ENCODE measurements at places on chromosomes 2 and 18.
A peak's percentile ranks its signal among the peaks of the same experiment; 100 is the strongest.

- DNase-seq, result no peak
Measured at GRCh38 chr18:56469582-56469981, 168.8 kb downstream of the TXNL1 start.

DNA sequence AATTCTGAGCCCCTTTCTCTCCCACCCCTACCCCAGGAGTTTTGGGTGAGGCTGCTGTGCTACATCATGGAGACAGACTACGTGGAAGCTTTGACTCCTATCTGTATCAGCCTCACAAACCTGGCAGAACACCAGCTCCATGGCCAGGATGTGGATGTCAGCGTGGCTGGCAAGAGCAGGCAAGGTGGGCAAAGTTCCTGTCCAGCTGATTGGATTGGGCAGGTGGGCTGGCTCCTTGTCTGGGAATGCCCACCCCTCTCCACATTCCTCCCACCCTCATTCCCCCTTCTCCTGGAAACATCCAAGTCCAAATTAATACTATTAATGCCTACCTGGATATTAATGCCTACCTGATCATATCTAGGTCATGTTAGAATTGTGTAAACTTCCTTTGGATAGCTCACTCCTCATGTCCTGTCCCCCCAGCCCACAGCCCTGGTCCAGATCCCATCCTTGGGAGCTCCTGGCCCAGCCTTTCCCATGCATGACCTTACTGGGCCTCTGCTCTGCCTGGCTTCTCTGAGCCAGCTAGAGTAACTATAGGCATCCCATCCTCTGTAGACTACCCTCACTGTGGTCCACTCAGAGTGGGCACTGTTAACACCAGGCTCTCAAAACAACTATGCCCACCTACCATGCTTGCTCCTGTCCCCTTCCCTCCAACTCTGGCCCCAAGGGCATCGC is 24.1 kb downstream of the MROH2A start:
- DNase-seq, result no peak

GRCh38 chr2:43210467-43211303 is 15.7 kb downstream of the ZFP36L2 start:
- peak; percentile 46 for DNase-seq

- no peak for DNase-seq
Measured at GRCh38 chr2:195932-196331, 67.9 kb downstream of the SH3YL1 start.

- no peak for DNase-seq
Measured at GRCh38 chr2:100383306-100383705, 34.2 kb downstream of the CHST10 start.

GRCh38 chr2:40115894-40116293 is 336.0 kb downstream of the SLC8A1 start:
- no peak for DNase-seq

DNA sequence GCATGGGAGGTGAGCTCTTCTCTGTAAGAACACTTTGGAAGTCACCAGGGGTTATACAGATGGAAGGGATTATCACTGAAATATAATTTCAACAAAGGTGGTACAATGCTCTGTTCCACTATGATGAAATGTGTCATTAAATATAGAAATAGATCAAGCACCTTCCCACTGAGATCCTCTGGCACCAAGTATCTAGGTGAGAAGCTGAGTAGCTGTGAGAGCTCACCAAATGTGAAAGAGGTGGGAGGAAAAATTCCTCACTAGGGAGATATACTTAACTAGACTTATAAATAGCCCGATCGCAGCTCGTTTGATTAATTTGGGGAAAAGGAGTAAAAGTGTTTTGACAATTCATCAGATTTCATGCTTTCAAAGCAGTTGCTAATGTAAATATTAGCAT is 247.6 kb downstream of the SMAD2 start:
- no peak for DNase-seq

DNA sequence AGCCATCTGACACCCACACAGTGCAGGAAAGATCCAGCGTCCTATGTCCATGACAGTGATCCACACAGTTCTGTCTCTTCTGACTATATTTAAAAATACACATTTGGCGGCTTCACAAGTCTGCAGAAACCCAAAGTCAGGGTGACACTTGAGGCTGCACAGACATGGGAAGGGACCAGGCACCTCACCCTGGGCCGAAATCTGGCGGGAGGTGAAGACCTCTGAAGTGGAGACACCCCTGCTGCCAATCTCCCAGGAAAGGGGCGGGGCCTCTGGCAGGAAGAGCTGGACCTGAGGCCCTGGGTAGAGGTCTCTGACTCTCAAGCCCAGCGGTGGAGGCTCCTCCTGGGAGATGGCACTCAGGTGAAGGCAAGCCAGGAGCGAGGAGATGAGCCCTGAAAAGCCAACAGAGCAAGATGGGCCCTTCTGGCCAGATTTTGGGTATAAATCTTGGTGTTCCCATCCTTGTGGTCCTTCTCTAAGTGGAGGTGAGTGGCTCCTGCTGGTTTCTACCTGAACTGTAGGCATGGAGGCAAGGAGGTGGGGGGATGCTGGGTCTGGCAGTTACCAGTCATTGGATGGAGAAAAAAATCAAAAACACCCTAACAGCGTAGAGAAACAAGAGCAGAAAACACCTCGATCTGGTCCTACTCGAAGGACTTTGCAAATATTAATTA is 248.4 kb downstream of the HDAC4 start:
- DNase-seq, result no peak

GRCh38 chr2:180063494-180064092 is 56.5 kb upstream of the CWC22 start:
- DNase-seq, result no peak

- DNase-seq, result no peak
Measured at GRCh38 chr2:135885709-135886108, 9.5 kb upstream of the MCM6 start.

- DNase-seq, result no peak
Measured at GRCh38 chr2:162422894-162423293, 79.0 kb downstream of the GCA start.

GRCh38 chr2:173667014-173667413 is 298.2 kb downstream of the SP3 start:
- no peak for DNase-seq

DNA sequence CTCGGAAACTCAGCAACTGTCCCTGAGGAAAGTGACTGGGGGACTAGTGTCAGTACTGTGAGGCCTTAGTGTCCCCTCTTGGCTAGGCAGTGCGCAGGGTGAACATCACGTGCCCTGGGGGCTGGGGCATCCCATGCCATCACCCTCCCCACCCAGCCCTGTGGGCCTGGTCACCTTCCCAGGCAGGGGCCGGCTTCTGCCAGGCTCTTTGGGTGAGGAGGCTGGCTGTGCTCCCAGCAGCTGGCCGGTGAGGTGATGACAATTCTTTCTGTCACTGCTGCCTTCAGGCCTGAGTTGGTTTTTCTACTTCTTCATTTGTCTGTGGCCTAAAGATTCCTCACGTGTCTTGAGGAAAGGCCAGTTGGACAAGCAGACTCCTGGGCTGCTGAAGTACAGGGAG is 180.8 kb downstream of the KLHL29 start:
- DNase-seq, result no peak

GRCh38 chr2:15867194-15868171 is 72.9 kb upstream of the MYCN start:
- DNase-seq, result no peak

DNA sequence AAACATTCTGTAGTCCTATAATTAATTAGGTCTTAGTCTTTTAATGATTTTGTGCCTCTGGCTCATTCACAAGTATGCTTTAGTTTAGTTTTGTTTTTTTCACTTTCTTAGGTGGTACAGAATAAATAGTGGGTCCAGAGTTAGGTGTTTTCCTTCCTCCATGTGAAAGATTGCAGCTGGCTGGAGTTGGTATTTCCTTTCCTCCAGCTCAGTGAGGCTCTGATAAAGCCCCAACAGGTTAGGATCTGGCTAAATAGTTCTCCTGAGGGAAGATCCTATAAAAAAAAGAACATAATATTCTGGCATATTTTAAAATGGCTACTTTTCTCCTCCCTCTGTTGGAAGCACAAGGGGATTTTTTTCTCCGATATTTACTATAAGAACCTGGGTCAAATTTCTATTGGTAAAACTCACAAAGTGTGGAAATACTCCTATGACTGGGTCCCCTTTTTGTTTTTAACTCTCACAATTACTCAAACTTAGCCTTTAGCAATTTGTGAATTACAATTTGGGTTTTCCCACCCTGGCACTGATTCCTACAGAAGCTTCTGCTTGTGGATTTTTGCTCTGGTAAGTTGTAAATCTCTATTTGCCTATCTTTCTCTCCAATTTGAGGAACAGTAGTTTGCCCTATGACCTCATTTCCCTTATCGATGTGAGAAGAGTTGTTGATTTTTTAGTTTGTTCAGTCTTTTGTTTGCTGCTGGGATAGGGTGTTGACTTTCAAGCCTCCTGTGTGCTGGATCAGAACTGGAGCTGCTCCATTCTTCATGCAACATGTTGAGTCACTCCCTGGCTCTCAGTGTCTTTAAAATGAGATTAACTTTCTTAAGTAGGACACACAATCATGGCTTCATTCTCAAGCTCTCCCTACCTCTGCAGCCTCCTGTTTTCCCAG is 500.9 kb downstream of the RNF144A start:
- no peak for DNase-seq

GRCh38 chr2:5035057-5035488 is 657.1 kb upstream of the SOX11 start:
- no peak for DNase-seq

GRCh38 chr2:27552941-27553340 is 29.9 kb upstream of the ZNF512 start:
- no peak for DNase-seq
